ENCODE measurements at places on chromosomes 5 and 9. TPM values are rescaled to one million over a fixed set of nuclear protein-coding genes. Genes with fewer than 3 reads are reported as not detected.

RXFP3 gene
- total RNA-seq = not detected

ADAMTS12 gene
- 0.19 TPM for total RNA-seq

PCDHA1 gene
- total RNA-seq = not detected

SSBP2 gene
- 8.8 TPM for total RNA-seq

CTNNA1 gene
- 553 TPM for total RNA-seq
